ENCODE measurements at places on chromosomes 4 and X.
A peak's percentile ranks its signal among the peaks of the same experiment; 100 is the strongest.

GRCh38 chr4:108644237-108644636 is 6.2 kb upstream of the OSTC start:
- DNase-seq, result no peak

- no peak for DNase-seq
These were observed 248.9 kb upstream of the UGT8 start for GRCh38 chr4:114349543-114350175.

DNA sequence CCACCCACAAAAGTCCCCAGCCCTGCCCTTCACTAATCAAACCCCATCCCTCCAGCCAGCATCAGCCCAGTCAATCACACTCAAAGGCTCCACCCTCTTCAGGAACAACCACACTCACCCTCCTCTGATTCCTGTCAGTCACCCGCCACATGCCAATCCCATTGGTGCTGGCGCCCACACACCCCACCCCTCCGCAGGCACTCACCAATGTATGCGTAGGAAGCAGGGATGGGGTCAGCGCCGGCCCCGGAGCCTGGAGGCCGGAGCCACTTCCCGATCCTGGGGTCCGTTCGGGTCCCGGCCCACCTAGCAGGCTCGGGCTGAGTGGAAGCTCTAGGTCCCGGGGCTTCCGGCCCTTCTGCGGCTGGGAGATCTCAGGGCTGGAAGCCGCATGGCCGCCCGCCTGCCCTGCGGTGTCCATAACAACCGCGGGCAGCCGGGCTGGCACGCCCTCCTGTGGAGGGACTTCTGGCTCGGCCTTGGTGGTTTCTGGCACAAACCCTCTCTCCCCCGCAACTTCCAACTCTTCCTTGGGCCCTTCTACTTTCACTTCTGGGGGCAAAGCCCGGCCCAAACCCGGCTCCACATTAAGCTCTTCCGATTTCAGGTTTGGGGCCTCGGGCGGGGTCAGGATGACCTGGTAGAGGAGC is 7.9 kb upstream of the CFP start:
- DNase-seq, result peak; percentile 65

- no peak for DNase-seq
These were observed 87.9 kb downstream of the STK32B start for GRCh38 chr4:5139141-5139540.

- no peak for DNase-seq
These were observed 166.1 kb upstream of the PDE5A start for GRCh38 chr4:119794681-119795080.

DNA sequence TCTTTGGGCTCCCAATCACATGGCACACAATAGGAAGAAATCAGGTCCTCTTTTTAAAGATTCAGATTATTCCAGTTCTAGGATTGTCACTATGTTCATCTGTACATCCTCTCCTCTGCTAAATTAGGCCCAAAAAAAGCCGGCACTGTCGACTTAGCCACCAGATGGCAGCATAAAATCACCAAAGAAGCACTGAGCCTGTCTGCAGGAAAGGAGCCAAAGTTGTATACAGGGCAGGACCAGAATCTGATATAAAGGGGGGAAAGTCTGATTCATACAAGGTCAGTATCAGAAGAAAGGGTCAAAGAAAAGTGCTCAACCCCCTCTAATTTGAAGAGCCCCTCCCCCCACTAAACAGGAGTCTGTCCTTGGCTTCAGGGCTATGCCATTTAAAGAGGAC is 292.5 kb downstream of the CHIC1 start:
- DNase-seq, result no peak

GRCh38 chrX:70755850-70756249 is 152.7 kb downstream of the TEX11 start:
- no peak for DNase-seq

DNA sequence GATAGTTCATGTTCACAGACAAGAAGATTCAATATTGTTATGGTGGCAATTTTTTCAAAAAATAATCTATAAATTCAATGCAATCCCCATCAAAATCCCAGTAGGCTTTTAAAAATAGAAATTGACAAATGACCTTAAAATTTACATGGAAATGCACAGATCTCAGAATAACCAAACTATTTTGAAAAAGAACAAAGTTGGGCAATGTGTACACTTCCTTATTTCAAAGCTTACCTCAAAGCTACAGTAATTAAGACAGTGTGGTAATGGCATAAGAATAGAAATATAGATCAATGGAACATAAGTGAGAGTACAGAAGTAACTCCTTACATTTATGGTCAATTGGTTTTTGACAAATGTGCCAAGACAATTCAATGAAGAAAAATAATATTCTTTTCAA is 39.0 kb downstream of the FRMD7 start:
- no peak for DNase-seq

DNA sequence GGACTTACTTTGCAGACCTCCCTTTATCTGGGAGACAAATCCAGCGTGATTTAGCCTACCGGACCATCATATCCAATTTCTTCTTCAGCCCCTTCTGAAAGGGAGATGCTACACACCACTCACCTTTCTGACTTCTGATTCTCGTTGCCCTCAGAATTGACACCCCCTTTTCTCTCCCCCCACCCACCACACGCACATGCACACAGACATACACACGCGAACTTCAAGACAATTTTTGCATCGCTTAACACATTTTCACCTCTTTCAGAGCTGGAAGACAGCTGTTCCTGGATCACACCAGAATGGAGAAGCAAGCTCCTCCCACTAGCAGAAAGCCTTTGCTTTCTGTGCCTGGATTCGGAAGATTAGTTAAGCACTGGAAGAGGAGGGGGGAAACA is 1.0 kb upstream of the SNCA start:
- DNase-seq, result no peak

Measured in GM06990 (cell line).